ENCODE measurements at places on chromosomes 1 and 21.

GRCh38 chr1:227120826-227121225 lies 180.7 kb downstream of the COQ8A start:
- no peak for DNase-seq

DNA sequence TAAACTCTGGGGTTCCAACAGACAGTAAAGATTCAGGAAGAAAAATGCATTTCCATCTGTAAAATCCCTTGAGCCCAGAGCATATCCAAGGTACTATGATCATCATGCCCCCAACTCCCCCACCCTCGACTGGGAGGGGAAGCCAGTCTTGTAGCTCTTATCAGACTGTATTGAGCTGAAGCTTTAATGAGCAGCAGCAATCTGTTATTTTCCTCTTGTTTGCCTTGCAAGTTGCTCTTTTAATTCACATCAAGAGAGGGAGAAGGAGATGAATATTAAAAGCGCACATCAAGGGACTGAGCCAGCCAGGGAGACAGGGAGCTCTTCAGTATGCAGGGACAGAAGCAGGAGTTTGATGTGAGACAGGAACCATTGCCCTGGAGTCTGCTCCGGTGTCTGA lies 52.5 kb upstream of the KCNA3 start:
- no peak for DNase-seq

DNA sequence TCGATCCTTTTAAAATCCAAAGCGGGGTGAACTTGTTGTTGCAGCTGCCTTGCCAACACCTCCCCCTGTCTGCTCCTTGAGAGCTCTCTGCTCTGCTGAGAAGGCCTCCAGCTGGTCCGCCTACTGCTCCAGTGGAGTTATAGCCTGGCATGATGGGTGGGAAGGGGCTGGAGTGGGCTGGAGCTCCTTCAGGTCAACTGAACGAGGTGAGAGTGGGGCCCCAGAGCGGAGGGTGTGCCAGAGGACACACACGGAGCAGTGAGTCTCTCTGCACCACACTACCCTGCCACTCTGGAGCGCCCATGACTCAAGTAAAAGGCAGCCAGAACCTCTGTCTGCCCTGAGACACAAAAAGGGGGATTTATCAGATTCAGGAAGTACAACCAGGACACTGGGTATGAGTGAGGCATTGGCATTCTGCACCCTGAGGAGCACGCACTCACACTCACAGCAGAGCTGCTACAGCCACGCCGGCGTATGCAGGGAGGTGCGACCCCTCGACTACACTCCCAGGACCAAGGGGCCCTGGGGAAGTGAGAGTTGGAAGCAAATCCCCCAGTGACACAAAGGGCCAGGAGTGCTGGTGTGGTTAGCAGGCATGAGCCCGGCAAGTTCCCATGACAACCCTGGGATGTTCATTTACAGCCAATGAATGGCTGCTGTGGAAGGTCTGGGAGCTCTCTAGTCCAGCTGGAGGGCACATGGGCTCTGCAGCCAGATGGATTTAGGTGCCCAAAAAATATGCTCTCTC lies 28.0 kb upstream of the EVA1B start:
- no peak for DNase-seq

DNA sequence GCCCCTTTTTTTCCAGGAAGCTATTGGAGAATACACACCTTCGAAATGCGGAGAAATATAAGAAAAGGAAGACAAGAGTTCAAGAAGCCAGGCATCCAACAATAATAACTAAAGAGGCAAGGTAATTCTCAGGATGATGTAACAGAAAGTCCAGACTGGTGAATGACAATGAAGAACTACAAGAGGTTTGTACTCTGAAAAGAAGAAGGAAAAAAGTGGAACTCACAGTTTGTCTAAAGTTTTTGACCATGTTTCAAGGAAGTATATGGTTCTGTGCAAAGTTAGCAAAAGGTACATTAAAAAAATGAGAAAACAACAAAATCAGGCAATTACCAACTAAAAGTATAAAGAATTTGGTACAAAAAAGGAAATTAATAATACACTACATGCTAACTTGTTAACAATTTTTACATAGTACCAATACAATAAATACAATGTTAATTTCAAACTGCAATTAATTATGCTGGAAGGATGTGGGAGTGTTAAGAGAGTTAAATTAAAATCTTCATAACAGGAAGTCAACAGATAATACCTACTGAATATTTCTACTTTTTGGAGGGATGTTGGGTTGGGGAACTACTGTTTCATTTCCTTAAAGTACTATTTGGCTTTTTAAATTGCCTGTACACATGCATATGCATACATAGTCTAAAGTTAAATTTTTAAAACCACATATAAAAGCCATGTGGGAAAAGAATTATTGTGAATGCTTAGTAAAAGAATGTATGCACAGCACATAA lies 12.9 kb upstream of the CD55 start:
- DNase-seq: no peak

DNA sequence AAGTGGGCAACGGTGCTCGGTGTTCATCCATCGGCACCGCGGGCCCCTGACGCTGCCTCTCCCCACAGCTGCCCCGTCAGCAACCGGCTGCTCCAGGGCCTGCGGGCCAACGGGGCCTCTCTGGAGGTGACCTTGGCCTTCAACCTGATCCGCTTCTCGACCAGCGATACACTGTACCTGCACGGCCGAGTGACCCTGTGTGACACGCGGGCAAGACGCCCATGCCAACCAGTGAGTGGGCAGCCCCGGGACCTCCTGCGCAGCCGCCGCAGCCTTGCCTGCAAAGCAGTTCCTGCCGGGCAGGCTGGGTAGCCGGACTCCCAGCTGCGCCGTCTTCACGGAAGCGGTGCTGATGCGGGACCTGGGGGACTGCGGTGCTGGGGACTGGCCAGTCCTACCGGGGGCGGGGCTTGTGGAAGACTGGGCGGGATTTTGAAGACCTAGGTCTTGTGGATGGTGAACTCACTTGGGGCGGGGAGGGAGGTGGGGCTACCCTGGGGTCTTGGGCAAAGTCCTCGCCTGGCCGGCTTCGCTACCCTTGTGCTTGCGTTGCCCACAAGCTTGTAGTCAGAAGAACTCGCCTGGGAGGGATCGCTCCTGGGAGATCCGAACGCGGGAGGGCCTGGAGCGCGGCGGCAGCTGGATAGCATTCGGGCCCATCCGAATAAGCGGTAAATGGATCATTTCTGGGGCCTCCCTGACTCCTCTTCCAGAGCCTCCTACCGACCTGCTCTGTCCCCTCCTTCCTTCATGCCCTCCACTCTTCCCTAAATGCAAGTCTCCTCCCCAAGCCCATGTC lies 8.8 kb upstream of the CEP85 start:
- no peak for DNase-seq

DNA sequence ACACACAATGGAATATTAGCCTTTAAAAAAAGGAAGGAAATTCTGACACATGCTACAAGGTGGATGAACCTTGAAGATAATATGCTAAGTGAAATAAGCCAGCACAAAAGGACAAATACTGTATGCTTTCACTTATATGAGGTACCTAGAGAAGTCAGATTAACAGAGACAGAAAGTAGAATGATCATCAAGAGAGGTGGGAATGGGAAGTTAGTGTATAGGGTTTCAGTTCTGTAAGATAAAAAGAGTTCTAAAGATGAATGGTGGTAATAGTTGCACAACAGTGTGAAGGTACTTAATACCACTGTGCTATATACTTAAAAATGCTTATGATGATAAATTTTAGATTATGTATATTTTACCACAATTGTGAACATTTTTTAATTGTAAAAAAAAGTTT lies 7.2 kb downstream of the RPAP2 start:
- no peak for DNase-seq

DNA sequence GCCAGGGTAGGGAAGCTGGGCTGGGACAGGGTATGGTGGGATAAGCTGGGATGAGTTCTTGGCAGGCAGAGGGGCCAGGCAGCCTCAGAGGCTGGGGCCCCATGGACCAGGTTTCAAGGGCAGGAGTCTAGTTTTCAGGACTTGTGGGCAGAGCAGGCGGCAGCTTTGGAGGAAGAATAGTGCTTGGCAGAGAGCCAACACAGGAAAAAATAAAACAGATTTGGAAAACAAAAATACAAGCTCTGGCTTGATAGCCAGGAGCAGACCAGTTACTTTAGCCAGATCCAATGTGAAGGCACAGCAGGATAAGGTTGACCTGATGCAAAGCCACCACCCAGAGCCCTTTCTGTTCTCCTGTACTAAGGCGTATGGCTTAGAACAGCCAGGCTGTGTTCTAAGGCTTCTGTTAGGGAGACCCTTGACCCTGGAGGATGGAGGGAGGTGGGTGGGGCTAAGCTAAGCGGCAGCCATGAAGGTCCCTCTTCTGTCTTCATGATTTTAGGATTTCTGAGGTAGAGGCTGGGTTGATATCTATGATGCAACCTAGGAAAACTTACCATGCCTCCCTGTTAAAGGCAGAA lies 5.5 kb downstream of the TRAF5 start:
- no peak for DNase-seq

- DNase-seq: no peak
These were observed 55.4 kb upstream of the GRIK3 start for GRCh38 chr1:37089750-37090149.
